Hepatocyte (in vitro differentiated cells): ENCODE measurements at places on chromosomes 7 and 10. TPM values are rescaled to one million over a fixed set of nuclear protein-coding genes. Genes with fewer than 3 reads are reported as not detected.

GRCh38 chr7:151403764-151404163, 6.1 kb downstream of the WDR86 start:
- peak overlapping the region; percentile 26 for H3K27ac ChIP-seq
- no peak overlapping the region for H3K4me3 ChIP-seq
- H3K4me1 ChIP-seq: peaks cover 26% of the 10 kb centered on the region
- H3K36me3 ChIP-seq: no peaks in the 10 kb centered on the region
- DNase-seq: no peak

GRCh38 chr7:157834501-157835163, 497.8 kb downstream of the DNAJB6 start:
- peaks cover 4% of the 10 kb centered on the region for H3K27me3 ChIP-seq
- H3K36me3 ChIP-seq: no peaks in the 10 kb centered on the region
- H3K4me3 ChIP-seq: no peak overlapping the region
- no peak for DNase-seq

DNA sequence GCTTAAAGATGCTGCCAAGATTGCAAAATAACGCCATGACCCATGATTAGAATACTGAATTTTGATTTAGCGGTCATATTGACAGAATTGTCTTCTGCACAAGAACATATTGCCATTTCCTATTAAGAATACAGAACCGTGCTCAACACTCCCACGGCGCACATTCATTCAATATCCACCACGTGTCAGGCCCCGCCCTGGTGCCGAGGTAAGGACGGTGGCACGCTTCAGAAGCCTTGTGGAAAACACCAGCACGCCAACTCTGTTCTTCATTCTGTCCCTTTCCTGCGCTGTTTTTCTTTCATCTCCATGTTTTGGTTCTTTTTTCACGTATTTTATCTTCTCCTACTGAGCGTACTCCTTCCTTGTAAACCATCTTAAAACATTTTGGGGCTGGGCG, 189.3 kb downstream of the ZMYND11 start:
- H3K36me3 ChIP-seq: no peaks in the 10 kb centered on the region
- no peaks in the 10 kb centered on the region for H3K27me3 ChIP-seq
- H3K4me1 ChIP-seq: peaks cover 5% of the 10 kb centered on the region
- no peak for DNase-seq
- H3K4me3 ChIP-seq: no peak overlapping the region
- no peak overlapping the region for H3K27ac ChIP-seq

The GPR37 gene
- 5.8 and 8.8 TPM in 2 replicates for total RNA-seq

The SLC26A5 gene
- 0.08 and 0.30 TPM in 2 replicates for total RNA-seq

The HYAL4 gene
- 0.07 TPM in 1 of 2 replicates, not detected in the other for total RNA-seq
